ENCODE measurements at places on chromosomes 5 and 9.

- no peak for DNase-seq
Measured at GRCh38 chr9:95626885-95627558, 110.3 kb upstream of the PTCH1 start.

DNA sequence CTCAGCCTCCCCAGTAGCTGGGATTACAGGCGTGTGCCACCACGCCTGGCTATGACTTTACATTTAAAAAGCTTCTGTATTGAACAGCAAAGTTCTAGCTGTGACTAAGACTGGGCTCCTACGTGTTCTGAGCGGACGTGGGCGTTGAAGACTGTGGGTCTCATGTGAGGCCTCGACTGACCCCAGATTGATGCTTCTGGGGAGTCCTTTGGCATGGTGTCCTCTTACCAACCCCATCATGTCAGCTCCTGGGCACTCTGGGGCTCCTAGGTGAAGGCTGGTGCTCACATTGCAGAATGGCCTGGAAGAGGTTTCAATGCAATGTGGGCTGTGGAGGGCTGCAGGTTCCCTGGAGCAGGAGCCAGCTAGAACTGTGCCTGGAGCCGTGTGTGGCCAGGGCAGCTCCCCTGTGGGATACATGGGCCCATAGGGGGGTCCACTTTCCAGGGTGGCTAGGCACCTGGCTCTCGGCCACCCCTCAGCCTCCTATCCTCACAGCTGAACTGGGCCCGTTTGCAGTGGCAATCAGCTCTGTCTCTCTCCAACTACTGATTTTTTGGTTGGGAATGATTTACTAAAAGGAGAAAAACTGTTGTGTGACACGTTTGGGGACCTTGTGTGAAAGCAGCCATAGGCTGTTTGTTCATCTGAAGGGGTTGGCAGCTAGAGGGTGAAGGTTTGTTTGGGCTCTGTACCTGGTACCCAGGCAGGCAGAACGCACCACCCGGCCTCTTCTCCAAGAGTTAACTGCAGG lies 29.7 kb downstream of the SLC25A25 start:
- no peak for DNase-seq

GRCh38 chr5:130908186-130908585 lies 256.9 kb downstream of the HINT1 start:
- no peak for DNase-seq

GRCh38 chr9:121303456-121304451 lies 35.8 kb downstream of the GSN start:
- no peak for DNase-seq

DNA sequence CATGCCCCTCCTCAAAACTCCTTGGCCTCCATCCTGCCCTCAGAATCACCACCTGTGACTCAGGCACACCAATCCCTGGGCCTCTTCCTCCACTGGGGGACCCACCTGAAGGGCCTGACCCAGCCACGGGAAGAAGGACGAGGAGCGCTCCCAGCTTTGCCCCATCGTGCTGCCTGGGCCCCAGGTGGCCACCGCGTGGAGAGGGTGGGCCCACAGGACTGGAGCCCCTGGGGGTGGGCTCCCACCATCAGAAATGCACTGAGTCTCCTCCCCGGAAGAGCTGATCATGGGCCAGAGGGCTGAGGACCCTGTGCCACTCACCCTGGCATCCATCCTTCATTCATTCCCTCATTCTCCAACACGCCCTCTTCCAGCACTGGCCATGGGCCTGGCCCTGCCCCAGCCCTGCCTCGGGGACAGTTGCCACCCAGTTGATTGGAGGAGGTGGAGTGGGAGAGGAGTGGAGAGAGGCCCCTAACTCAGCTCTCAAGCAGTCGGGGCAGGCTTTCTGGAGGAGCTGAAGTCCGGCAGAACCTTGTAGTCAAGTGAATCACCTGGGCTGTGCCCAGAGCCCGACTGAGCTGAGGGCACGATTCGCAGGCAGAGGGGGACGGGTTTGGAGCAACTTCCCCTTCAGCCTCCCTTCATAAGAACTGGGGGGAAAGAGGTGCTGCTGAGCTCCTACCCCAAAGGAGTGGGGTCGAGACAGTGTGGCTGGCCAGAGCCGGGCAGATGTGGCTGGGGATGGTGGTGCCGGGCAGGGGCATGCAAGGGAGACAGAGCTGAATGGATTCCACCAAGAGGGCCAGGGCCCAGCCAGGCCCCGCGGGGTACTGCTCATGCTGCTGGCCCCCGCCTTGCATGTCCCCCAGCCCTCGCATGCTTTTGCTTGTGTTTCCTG lies 29.6 kb downstream of the DNM1 start:
- no peak for DNase-seq

DNA sequence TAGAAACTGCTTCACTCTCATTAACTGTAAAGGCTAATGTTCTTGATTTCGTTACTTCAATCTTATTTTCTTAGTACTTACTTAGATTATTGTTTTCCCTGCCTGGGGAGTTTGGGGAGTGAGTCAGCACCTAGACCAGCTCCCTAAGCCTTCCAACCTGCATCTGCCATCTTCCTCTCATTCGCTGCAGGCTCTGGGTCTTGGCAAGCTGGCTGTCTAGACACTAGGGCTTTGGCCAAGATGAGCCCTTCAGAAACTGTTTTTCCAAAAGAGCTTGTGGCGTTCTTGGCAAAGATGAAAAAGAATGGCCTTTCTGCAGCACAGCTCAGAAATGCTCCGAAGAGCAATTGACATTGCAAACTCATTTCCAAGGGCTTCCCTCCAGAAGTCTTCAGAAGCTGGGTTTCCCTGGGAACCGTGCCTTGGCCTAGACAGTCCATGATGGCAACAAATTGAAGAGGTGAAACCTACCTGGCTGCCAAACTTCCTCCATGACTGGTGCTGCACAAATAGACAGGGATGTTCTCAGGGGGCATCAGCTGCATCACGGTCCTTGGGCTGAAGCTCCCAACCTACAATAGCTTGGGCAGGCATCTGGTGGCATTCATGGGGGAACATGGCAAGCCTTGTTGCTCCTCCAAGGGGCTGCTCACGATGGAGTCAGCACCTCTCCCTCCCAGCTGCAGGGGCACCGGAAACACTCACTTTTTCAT lies 76.6 kb downstream of the NSUN2 start:
- DNase-seq, result no peak

GRCh38 chr5:180646289-180646962 lies 3.0 kb downstream of the FLT4 start:
- no peak for DNase-seq

DNA sequence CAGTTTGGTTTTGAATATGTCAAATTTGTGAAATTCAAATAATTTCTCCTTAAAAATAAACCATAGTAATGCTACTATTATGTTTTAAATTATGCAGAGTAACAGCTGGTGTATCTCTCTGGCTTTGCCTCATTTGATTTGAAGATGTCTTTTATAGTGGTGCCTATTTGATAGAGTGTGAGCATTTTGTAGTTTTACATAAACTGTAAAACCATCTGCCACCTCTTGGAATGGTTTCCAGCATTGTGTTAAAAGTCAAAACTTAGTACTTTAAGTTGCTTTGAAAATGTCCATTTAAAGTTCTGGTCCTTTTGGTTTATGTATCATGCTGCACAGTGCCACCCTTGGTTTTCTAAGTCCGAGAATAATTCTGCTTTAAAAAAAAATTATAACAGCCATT lies 15.6 kb downstream of the PRDM6 start:
- DNase-seq, result no peak

DNA sequence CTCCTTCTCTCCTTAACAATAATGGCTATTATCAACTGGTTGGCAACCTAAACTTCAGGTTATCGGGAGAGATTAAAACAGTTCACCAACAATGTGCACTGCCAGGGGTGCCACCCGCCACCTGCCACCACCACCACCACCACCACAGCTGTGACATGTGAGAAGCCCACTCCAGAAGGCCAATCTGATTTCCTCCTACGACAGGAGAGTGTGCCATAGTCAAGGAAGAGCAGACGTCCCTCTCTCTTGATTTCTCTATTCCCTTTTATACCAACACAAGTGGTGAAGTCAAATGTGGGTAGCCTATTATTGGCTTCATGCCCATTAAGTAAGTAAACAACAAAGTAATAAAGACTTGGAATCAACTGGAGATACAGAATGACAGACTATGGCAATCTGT lies 22.4 kb downstream of the GNAQ start:
- no peak for DNase-seq

- no peak for DNase-seq
Measured at GRCh38 chr5:112290691-112291090, 128.4 kb downstream of the EPB41L4A start.

GRCh38 chr5:102539996-102540728 lies 41.4 kb upstream of the SLCO6A1 start:
- DNase-seq, result no peak

- no peak for DNase-seq
Measured at GRCh38 chr9:114366334-114367128, 21.3 kb downstream of the AKNA start.

- peak; percentile 30 for DNase-seq
Measured at GRCh38 chr9:112846528-112847488, 43.9 kb downstream of the SLC46A2 start.

DNA sequence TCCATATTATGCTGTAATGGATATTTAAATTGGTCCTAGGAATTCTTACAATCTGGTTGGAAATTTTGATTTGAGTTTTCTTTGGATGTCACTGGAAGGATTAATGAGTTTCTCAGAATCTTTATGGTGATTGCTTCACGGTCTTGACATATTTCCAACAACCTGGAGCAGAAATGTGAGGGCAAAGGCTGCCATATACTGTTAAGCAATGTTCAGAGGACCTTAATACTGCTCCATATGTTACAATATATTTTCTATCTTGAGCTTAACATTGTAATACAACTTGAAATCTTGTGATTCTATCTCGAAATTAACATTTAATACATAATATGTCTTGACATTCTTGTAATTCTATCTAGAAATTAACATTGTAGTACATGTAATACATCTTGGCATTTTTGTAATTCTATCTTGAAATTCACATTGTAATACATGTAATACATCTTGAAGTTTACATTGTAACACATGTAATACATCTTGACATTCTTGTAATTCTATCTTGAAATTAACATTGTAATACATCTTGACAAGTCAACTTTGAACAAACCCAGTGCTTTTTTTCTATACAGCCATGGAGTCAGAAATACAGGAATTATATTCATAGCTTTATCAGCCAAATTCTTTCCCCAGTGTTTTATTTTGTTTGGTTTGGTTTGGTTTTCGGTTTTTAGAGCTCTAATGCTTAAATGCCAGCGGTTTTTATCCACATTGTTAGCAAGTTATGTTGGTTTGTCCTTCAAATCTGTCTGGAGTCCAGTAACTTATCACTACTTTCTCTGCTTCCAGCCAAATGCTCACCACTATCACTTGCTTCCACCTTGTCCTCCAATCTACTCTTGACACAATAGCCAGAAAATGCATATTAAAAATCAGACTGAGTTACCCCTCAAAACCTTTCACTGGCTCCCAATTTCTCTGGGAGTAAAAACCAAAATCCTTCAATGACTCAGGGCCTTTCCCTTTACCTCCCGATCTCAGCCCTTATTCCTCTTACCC lies 3.0 kb upstream of the TUT7 start:
- DNase-seq, result no peak

- DNase-seq, result no peak
Measured at GRCh38 chr5:105146867-105147266, 1584.3 kb upstream of the NUDT12 start.

GRCh38 chr9:112013266-112013665 lies 116.7 kb downstream of the UGCG start:
- no peak for DNase-seq

DNA sequence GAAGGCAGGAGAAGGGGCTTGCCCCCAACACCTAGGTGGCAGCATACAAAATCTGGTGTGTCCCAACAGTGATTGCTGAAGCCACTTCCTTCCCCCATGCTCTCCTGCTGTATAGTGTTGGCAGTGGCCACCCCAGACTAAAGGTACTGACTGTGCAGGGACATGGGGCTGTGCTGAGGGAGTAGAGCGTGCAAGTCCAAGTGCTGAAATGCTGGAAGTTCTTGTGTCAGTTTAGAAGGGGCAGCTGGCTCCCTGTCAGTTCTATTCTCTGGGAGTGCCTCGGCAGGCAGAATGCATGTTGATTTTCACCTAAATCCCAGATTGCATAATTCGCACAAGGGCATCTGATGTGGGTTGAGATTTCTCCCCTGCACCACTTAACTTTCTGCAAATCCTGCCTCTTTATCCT lies 68.6 kb downstream of the GDNF start:
- no peak for DNase-seq

DNA sequence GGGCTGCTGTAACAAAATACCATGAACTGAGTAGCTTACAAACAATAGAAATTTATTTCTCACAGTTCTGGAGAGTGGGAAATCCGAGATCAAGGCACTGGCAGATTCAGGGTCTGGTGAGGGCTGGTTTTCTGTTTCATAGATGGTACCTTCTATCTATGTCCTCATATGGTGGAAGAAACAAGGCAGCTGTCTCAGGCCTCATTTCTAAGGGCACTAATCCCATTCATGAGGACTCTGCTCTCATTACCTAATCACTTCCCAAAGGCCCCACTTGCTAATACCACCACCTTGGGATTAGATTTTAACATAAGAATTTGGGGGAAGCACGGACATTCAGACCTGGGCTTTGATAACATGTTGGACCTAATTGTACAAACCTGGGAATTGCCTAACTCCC lies 13.5 kb downstream of the RFESD start:
- no peak for DNase-seq

GRCh38 chr5:54259090-54259489 lies 51.3 kb downstream of the ARL15 start:
- DNase-seq, result no peak

GRCh38 chr5:137439645-137440044 lies 59.5 kb downstream of the SPOCK1 start:
- no peak for DNase-seq

GRCh38 chr5:91311168-91311696 lies 71.9 kb downstream of the ARRDC3 start:
- DNase-seq, result no peak

DNA sequence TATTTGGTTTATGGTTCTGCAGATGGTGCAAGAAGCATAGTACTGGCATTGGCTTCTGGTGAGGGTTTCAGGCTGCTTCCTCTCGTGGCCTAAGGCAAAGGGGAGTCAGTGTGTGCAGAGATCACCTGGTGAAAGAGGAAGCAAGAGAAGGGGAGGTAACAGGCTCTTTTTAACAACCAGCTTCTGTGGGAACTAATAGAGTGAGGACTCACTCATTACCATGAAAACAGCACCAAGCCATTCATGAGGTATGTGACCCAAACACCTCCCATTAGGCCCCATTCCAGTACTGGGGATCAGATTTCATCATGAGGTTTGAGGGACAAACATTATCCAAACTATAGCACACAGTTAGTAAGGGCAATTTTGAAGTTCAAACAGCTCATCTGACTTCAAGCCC lies 263.5 kb downstream of the TMEM38B start:
- DNase-seq, result no peak

DNA sequence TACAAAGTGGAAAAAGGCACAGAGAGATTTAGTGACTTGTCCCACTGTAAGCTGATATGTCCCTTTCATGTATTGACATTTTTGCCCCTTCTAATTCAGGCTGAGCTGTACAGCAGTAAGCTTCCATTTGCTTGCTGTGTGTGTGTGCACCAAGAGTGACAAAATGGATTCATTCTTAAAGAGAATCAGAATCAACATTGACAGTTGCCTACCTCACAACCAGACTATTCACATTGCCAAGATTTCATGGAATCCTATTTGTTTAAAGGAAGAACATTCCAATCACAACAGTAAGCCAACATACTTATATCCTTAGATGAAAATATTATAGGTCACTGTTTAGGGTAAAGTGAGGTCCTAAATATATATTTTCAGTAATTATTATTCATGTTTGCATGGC lies 102.6 kb downstream of the TMEM232 start:
- no peak for DNase-seq

GRCh38 chr9:92151691-92152393 lies 36.6 kb upstream of the SPTLC1 start:
- no peak for DNase-seq

All from hippocampal formation (tissue), 2 donors.